ENCODE measurements at places on chromosomes 16 and 17. TPM values are rescaled to one million over a fixed set of nuclear protein-coding genes. Genes with fewer than 3 reads are reported as not detected.

Gene EFNB3
- total RNA-seq = not detected

Gene C16orf74
- 0.41 TPM for total RNA-seq

GRCh38 chr17:5662409-5663085, 78.2 kb upstream of the NLRP1 start:
- no peak for DNase-seq
- H3K4me3 ChIP-seq = no peak overlapping the region
- H3K36me3 ChIP-seq = no peaks in the 10 kb centered on the region
- H3K4me1 ChIP-seq = no peaks in the 10 kb centered on the region
- no peaks in the 10 kb centered on the region for H3K27me3 ChIP-seq
- H3K27ac ChIP-seq = no peak overlapping the region

Gene HSPB9
- total RNA-seq = not detected

GRCh38 chr16:55569025-55569424, 2.5 kb downstream of the CAPNS2 start:
- H3K27ac ChIP-seq = no peak overlapping the region
- H3K36me3 ChIP-seq = no peaks in the 10 kb centered on the region
- H3K27me3 ChIP-seq = peaks cover 21% of the 10 kb centered on the region
- H3K4me1 ChIP-seq = no peaks in the 10 kb centered on the region

DNA sequence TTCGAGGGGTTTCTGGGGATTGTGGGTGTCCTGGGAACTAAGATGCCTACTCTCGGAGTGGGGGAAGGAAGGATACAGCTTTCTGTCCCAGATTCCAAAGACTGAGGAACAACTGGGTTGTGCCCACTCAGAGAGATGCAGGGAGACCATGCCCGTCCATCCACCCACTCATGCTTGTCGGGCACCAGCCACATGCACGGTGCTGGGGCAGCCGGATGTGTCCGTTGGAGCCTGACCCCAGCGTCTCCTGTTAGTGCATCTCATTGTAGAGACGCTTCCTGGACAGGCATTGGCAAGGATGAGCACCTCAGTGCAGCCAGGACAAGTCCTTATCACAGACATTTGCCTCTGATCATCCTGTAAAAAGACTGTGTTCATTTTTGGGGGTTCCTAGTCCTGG, 58.1 kb downstream of the METRNL start:
- H3K27ac ChIP-seq = no peak overlapping the region
- no peaks in the 10 kb centered on the region for H3K4me1 ChIP-seq
- DNase-seq = no peak
- peaks cover 53% of the 10 kb centered on the region for H3K27me3 ChIP-seq
- peaks cover 5% of the 10 kb centered on the region for H3K36me3 ChIP-seq
